SW 1271 (cell line): ENCODE measurements at places on chromosomes 1 and 21.

DNA sequence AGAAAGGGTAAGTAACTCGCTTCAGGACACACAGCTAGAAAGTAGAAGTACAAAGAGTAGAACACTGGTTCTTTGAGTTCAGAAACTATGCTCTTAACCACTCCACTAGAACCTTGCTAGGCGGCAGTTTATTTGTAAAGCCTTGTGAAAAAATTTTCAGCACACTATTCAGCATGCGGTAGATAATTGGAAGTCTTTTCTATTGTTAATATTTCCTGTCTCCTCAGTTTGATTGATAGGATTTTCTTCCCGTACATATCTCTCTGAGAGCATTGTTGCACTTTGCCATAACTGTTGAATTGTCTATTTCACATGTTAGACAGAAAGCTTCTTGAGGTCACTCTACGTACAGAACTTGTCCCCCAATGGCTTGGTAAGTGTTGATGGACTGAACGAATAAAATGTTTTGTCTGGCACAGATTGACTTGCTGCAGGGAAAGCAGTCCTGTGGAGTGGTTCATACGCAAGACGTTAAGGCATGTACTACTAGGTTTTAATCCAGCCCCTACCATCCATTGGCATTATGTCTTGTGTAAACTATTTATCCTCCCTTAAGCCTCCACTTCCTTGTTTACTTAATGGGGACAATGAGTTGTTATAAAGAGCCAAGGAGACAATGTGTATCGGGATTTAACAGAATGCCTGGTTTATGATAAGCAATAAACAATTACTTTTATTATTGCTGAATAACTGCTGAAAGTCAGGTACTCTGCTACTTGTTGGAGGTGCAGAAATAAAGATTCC, 35.8 kb downstream of the C1orf21 start:
- DNase-seq, result no peak

DNA sequence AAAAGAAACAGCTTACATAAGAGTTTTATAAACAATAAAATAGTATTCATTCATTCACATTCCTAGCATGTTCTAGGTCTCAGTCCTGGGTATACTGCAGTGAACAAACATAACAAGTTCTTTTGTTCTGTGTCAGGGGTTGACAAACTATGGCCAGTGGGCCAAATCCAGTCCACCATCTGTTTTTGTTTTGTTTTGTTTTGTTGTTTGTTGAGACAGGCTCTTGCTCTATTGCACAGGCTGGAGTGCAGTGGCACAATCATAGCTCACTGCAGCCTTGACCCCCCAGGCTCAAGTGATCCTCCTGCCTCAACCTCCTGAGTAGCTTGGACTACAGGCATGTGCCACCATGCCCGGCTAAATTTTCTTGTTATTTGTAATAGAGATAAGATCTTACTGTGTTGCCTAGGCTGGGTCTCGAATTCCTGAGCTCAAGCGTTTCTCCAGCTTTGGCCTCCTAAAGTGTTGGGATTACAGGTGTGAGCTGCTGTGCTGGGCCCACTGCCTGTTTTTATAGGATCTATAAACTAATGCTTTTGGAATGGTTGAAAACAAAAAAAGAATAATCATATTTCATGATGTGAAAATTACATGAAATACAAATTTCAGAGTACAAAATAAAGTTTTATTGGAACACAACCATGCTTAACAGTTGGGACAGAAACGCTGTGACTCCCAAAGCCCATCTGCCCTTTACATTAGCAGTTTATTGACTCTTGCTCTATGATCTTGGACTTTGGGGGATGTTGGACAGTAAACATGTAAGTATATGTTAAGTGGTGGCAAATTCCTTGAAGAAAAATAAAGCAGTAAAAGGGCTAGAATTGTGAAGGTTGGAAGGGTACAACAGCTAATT, 17.9 kb downstream of the CAPZA1 start:
- no peak for DNase-seq

- DNase-seq, result no peak
Measured at GRCh38 chr21:39720126-39720778, 24.7 kb upstream of the IGSF5 start.

DNA sequence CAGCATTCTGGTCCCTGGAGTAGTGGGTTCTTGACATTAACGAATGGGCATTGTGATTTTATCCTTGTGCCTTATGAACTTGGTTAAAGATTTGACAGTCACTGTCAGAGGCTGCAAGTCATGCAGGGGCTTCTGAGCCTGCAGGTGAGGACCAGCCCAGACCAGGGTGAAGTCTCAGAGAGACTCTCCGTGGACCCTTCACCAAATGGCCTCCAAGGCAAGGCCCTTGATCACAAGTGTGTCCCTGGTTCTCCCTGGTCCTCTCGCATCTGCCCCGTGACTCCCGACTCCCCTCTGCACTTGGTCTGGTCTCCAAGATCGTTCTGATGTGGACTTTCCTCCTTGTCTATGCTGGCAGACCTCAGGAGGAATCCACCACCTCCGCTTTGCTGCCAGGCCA, 476.5 kb upstream of the VAMP3 start:
- no peak for DNase-seq

GRCh38 chr1:36153476-36153875, 2.5 kb upstream of the MAP7D1 start:
- no peak for DNase-seq

DNA sequence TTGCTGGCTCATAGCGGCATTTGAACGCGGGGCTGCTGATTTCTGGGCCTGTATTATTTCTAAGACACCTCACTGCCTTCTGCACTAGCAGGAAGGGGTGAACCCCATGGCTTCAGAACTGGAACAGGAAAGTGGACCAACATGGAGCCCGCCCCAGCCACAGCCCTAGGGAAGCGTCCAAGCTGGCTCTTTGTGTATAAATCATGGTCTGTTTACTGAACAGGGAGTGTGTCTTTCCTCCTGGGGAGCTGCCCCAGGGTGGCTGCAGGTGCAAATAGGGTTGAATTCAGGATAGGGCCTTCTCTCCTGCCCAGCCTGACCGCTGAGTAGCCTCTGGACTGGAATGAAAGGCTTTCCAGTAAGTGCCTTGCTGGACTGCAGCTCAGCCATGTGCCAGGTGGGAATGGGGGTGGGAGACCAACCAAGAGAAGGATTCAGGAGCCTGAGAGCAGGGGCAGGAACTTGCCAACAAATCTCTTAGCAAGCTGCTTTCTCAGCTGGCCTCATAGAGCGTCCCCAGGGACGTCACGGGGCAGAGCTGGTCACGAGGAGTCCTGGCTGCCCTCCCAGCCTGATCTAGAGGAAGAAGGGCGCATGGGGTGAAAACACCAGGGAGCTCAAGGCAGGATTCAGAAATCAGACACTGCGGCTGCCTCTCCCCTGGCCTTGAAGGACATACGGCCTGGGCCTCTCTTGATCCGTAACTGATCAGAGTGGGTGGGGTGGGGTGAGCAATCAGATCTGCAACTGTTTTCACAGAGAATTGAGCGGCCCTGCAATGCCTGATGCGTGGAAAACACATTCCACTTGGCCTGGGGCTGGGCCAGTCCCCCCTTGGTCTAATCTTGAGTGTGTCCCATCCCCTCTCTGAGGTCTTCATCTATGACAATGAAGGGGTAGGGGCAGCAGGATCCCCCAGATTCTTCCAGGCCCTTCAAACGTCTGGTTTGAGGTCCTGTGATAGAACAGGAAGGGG, 56.5 kb upstream of the SELENON start:
- DNase-seq, result no peak

DNA sequence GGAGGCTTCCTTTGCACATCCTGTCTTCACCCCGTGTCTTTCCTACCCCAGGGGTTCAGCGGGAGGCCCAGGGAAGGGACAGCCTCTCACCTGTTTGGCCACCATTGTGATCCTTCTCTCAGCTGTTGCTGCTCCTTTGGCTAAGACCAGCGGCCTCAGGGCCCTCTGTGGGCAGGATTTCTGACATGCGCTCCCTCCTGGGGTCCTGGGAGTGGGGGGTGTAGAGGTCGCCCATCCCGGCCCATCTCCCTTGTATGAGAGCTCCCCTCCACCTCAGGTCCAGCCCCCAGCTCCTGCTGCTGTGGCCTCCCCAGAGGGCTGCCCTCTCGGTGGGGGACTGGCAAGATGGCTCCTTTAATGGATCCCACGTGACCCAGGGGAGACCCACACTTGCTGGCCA, 120.5 kb downstream of the PRDM2 start:
- DNase-seq, result no peak

- peak; percentile 42 for DNase-seq
Measured at GRCh38 chr21:18801468-18801867, 397.9 kb upstream of the TMPRSS15 start.

GRCh38 chr21:37032877-37033471, 26.5 kb downstream of the RIPPLY3 start:
- DNase-seq, result no peak

GRCh38 chr1:14850563-14850962, 252.1 kb downstream of the KAZN start:
- DNase-seq, result no peak

GRCh38 chr1:109392037-109392787, 5.5 kb downstream of the SORT1 start:
- no peak for DNase-seq

- no peak for DNase-seq
Measured at GRCh38 chr1:206792939-206793607, 20.8 kb upstream of the IL10 start.

DNA sequence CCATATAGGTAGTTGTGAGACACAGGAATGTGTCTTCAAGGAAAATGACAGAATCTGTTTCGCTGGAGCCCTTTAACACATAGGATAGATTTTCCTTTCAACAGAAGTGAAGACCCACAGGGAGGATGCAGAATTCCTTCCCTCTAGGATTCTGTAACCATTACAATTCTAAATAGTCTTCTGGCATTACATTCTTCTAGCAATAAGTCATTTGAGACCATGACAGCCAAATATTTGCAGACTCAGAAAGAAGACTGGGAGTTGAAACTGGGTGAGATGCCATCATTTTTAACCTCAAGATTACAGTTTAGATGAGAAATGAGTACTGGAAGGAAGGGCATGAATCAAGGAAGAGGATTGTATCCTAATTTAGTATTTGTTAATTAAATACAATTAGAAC, 61.6 kb downstream of the ZBTB18 start:
- DNase-seq, result no peak

DNA sequence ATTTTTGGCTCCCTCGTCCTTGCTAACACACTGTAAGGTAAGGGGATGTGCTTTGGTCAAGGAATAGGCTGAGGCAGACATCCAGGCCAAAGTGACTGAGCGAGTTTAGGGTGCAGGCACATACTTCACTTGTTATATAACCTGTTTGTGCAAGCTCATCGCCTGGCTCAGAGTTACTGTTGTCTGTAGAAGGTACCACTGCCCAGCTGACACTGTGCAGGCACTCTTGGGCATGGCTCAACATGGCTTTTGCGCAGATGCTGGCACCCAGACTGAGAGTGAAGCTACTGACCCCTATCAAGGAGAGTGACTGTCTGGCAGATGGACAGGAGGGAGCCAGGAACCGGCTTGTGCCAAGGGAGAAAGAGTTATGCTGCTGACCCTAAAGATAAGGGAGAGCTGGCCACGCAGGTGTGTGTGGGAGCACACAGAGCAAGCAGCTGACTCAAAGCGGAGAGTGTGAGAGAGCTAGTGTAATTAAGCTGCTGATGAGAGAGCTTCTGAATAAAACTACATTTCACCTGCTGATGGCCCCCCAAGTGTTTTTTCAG, 307.3 kb upstream of the USP24 start:
- no peak for DNase-seq

- DNase-seq, result no peak
Measured at GRCh38 chr1:31901838-31902509, 36.2 kb downstream of the PTP4A2 start.

- DNase-seq, result no peak
Measured at GRCh38 chr1:237054313-237054712, 12.3 kb downstream of the RYR2 start.

GRCh38 chr21:39037807-39038405, 145.3 kb downstream of the PSMG1 start:
- DNase-seq, result no peak

DNA sequence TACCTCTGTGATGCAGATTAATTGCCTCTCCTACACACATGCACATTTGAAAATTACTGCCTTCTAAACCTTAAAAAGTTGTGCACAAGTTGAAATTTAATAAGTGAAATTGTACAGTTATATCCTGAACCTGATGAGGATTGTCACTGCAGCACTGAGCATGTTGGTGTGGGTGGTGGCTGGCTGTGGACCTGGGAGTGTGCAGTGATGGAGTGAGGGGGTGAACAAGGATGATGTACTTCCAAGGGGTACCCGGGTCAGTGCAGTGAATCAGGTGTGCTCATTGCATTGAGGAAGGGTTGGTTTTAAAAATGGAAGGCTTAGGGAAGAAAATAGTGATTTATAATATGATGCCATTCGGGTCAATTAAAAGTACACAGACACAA, 24.1 kb downstream of the DIP2A start:
- DNase-seq, result no peak

DNA sequence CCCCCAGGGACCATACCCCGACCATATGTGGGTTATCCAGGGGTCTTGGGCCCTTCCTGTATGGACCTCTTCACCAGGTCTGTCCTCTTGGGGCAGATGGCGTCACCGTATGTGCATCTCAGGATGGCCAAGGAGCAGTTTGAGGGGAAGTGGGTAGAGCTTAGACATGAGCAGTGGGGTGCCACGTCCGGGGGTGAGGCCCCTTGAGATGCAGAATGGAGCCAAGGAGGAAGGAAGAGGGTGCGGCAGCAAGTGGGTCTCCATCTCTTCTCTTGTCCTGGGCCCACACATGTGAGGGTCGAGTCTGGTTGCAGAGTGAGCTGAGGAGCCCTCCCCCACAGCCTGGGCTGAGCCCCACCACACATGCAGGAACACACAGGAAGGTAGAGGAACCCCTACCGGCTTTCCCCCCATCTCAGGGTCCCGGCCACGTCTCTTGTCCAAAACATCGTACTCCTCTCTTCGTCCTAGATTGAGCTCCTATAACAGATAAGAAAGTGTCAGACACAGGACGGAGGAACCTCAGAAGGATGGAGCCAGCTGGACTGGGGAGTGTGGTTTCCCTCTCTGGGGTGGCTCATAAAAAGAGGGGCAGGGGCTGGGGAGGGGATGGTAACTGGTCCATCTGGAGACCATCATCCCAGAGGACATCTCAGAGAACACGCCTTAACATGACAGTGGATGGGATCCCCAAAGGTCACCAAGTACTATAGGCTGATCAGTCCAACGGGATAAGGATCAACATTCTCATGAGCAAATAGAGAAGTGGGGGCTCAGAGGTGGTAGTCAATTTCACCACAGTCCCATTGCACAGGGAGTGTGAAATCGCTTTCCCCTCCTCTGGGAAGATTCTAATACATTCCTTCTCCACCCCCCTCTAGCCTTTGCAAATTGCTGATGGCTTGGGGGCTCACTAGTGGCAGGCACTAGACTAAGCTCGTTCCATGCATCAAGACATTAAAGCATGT, 79.9 kb downstream of the CD247 start:
- DNase-seq, result no peak

- DNase-seq, result no peak
Measured at GRCh38 chr1:95039360-95040031, 33.3 kb downstream of the ALG14 start.

- DNase-seq, result no peak
Measured at GRCh38 chr1:228148196-228148861, 1.4 kb upstream of the GJC2 start.

GRCh38 chr1:62241371-62242131, 46.9 kb downstream of the L1TD1 start:
- no peak for DNase-seq
